Heart right ventricle (tissue), 16 donors: ENCODE measurements at places on chromosomes 1 and 21. TPM values are rescaled to one million over a fixed set of nuclear protein-coding genes. Genes with fewer than 3 reads are reported as not detected.

The NBPF8 gene
- total RNA-seq, result 1.5 TPM

DNA sequence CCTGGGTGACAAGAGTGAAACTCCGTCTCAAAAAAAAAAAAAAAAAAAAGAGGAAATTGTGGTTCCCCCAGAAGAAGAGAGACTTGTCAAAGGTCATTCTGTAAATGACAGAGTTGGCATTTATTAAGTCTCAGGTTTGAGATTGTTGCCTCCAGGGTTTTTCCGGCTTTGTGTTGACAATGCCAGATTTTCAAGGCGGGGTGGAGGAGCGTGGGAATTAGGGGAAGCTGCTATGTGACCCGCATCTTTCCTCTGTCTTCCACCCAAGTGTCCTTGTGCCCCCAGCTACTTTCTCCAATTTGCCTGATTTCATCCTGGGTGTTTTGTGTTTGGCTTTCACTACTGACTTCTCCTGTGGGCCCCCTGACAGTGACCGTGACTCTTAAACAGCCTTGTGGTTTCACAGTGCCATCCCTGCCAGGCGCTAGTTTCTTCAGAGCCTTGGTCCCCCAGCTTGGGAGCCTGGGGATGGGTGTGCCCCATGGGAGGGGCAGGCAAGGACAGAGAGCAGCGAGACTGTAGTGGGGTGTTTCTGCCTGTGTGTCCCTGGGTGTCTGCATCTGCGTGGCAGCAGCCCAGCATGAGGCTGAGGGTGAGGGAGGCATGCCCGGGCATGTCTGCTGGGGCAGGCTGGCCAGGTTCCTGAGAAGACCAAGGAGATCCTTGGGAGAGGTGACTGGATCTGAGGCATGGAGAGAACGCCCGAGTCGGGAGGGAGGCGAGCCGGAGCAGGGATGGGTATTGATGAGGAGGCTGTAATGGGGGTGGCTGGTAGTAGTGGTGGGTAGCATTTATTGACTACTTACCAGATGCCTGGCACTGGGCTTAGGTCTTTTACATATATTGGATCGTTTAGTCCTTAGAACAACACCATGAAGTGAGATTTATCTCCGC, 46.3 kb downstream of the IER5 start:
- no peak for DNase-seq
- peaks cover 60% of the 10 kb centered on the region for H3K4me1 ChIP-seq
- no peak overlapping the region for H3K4me3 ChIP-seq
- peak overlapping the region; percentile 34 for H3K27ac ChIP-seq
- no peaks in the 10 kb centered on the region for H3K36me3 ChIP-seq

GRCh38 chr1:179930867-179931266, 23.7 kb upstream of the CEP350 start:
- H3K27ac ChIP-seq, result no peak overlapping the region
- no peak for DNase-seq
- no peak overlapping the region for H3K4me3 ChIP-seq
- no peaks in the 10 kb centered on the region for H3K36me3 ChIP-seq
- H3K4me1 ChIP-seq, result no peaks in the 10 kb centered on the region
- H3K27me3 ChIP-seq, result no peaks in the 10 kb centered on the region

DNA sequence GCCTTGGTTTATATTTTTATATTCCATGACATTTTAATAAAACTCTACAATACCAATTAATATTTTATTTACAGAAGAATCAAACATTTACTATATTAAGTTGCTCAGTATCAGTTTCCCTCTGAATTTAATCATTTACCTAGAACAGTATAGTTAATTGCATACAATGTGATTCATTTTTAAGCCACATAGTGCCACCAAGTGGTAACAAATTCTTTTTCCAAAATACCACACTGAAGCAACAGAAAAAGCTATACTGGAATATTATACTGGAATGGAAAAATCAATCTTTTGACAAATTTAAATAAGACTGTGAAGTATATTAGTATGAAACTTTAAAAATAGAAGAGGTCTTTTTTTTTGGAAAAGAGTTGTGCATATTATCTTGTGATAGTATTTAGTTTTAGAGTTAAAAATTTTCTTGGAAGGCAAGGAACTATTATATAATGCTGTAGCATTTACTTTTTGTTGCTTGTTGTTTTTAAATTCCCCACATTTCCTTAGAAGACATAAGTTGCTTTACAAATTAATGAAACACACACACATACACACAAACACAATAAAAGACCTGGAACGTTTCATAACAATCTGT, 57.3 kb downstream of the ZNF644 start:
- H3K4me3 ChIP-seq, result no peak overlapping the region
- DNase-seq, result no peak
- H3K27ac ChIP-seq, result no peak overlapping the region
- no peaks in the 10 kb centered on the region for H3K27me3 ChIP-seq
- H3K36me3 ChIP-seq, result no peaks in the 10 kb centered on the region
- H3K4me1 ChIP-seq, result peaks cover 8% of the 10 kb centered on the region

GRCh38 chr1:152869808-152870419, 8.2 kb upstream of the SMCP start:
- H3K4me3 ChIP-seq, result no peak overlapping the region
- DNase-seq, result peak; percentile 13
- H3K36me3 ChIP-seq, result no peaks in the 10 kb centered on the region
- no peaks in the 10 kb centered on the region for H3K4me1 ChIP-seq
- H3K27me3 ChIP-seq, result no peaks in the 10 kb centered on the region

- DNase-seq, result no peak
- H3K36me3 ChIP-seq, result peaks cover 17% of the 10 kb centered on the region
- no peaks in the 10 kb centered on the region for H3K27me3 ChIP-seq
- H3K4me3 ChIP-seq, result no peak overlapping the region
Observed at GRCh38 chr1:77594366-77595112, 87.9 kb downstream of the ZZZ3 start.

GRCh38 chr1:179788259-179788658, 45.2 kb downstream of the FAM163A start:
- H3K27ac ChIP-seq, result no peak overlapping the region
- H3K27me3 ChIP-seq, result no peaks in the 10 kb centered on the region
- H3K4me3 ChIP-seq, result no peak overlapping the region

DNA sequence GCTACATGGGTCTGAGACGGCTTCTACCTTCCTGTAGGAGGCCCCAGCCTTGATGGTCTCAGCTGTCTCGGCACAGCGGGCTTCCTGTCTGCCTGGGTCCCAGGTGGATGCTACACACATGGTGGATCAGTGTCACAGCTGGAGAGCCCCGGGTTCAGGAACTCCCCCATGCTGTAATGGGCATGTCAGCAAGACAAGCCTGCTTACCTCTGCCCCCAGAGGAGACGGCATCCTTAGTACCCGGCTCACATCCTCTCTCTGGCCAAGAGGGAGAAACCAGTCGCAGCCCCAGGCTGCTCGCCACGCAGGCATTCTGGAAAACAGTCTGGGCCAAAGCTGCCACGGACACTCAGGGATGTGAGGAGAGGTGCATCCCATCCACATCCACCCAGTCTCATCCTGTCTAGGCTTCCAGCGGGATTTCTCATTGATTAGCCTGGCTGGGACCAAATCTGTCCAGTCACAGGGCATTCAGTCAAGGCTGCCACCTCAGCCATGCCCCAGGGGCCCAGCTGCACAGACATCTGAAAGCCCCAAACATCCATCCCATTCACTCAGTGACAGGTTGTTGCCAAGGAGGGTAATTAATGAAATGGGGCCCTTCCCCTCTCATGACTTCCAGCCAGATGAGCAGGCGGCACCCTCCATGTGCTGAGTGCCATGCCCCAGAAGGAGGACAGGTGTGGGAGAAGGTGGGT, 10.5 kb downstream of the SNAP47 start:
- peaks cover 15% of the 10 kb centered on the region for H3K4me1 ChIP-seq
- no peak overlapping the region for H3K27ac ChIP-seq
- H3K4me3 ChIP-seq, result no peak overlapping the region
- no peak for DNase-seq
- no peaks in the 10 kb centered on the region for H3K36me3 ChIP-seq

- no peaks in the 10 kb centered on the region for H3K4me1 ChIP-seq
- no peak for DNase-seq
- H3K4me3 ChIP-seq, result no peak overlapping the region
- H3K27me3 ChIP-seq, result no peaks in the 10 kb centered on the region
Observed at GRCh38 chr1:96357141-96357765, 364.3 kb upstream of the PTBP2 start.

GRCh38 chr21:46092811-46093667, 4.9 kb upstream of the COL6A2 start:
- H3K27me3 ChIP-seq, result no peaks in the 10 kb centered on the region
- peaks cover 17% of the 10 kb centered on the region for H3K4me1 ChIP-seq
- H3K27ac ChIP-seq, result peak overlapping the region; percentile 77
- H3K4me3 ChIP-seq, result no peak overlapping the region
- H3K36me3 ChIP-seq, result no peaks in the 10 kb centered on the region

DNA sequence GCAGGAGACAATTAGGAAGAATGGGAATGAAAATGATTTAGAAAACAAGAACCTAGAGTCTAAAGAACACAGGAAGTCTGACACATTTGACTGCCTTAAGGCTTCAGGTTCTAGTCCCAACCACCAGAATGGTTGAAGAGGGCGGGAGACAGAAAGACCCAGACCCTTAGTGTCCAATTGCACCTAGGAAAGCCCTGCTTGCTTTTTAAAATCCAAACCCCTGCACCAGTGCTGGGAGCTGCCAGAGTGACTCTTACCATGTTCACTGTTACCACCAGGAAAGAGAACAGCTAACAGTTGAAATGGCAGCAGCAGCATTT, 265 bp downstream of the CD1B start:
- no peaks in the 10 kb centered on the region for H3K36me3 ChIP-seq
- no peak overlapping the region for H3K4me3 ChIP-seq
- no peak for DNase-seq
- peaks cover 6% of the 10 kb centered on the region for H3K27me3 ChIP-seq
- no peak overlapping the region for H3K27ac ChIP-seq

DNA sequence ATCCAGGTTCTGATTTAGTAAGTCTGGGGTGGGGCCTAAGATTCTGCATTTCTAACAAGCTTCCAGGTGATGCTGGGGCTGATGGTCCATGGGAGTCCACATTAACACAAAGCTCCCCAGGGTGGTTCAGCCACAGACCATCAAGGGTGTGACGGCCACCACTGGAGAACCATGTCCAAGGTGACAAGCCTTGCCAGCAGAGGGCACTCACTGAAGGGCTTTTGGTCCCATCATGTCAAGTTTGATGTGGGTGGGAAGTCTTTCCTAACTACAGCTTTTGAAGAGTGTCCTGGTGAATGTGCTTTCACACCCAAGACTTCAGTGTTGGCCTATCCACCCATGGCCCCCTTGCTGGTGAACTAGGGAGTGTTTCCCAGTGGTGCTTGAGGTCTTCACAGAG, 67.1 kb downstream of the UBE2T start:
- DNase-seq, result no peak
- H3K4me1 ChIP-seq, result no peaks in the 10 kb centered on the region

DNA sequence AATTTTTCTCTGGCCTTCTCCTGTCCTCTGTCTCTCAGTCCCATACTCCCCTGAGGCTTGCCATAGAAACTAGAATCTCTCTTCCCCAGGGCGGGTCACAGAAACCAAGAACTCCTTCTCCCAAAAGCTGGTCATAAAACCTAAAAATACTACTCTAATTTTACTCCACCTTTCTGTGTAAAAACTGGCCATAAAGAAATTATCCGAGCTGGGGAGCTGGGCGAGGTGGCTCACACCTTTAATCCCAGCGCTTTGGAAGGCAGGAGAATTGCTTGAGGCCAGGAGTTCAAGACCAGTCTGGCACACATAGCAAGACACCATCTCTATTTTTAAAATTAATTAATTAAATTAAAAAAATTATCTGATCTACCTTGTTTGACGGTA, 3.0 kb downstream of the ALG14 start:
- DNase-seq, result no peak
- no peak overlapping the region for H3K27ac ChIP-seq
- no peak overlapping the region for H3K4me3 ChIP-seq
- H3K36me3 ChIP-seq, result peaks cover 11% of the 10 kb centered on the region
- peaks cover 2% of the 10 kb centered on the region for H3K4me1 ChIP-seq
